ENCODE measurements at places on chromosomes 12 and 14.

- DNase-seq, result no peak
Observed at GRCh38 chr12:100303831-100304230, 36.9 kb downstream of the SCYL2 start.

DNA sequence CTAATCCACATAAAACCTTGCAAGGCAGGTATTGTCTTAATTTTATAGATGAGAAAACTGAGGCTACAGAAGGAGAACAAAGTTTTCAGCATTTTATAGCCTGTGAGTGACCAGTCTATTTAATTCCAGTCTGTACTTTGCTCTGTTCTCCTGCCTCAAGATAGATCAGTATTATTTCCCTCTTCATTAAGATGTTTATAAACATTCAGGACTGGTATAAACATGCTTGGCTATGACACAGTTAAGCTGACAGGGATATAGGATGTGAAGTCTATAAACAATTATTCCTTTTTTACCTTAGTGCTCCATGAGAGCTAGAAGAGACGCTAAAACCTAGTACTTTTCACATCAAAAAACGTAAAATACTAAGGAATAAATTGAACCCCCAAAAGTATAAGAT is 287.3 kb downstream of the RAD51B start:
- DNase-seq, result no peak

DNA sequence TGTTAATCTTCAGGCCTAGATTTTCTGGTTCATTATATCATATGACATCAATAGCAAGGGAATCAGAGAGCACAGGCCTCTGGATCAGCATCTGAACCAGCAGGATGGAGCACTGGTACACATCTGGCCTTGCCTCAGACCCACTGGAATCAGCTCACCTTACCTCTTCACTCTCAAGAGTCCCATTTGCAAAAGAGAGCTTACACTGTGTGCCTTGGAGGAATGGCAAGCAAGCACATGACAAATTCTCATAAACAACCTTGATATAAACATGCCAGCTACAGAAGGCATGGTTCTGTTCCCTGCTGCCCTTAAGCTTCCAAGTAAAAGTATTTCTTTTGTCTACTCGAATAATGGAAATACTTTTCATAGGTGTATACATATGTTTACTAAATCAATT is 128.6 kb upstream of the CPM start:
- no peak for DNase-seq

- DNase-seq, result no peak
Observed at GRCh38 chr12:126772171-126772864, 1494.7 kb upstream of the TMEM132C start.

DNA sequence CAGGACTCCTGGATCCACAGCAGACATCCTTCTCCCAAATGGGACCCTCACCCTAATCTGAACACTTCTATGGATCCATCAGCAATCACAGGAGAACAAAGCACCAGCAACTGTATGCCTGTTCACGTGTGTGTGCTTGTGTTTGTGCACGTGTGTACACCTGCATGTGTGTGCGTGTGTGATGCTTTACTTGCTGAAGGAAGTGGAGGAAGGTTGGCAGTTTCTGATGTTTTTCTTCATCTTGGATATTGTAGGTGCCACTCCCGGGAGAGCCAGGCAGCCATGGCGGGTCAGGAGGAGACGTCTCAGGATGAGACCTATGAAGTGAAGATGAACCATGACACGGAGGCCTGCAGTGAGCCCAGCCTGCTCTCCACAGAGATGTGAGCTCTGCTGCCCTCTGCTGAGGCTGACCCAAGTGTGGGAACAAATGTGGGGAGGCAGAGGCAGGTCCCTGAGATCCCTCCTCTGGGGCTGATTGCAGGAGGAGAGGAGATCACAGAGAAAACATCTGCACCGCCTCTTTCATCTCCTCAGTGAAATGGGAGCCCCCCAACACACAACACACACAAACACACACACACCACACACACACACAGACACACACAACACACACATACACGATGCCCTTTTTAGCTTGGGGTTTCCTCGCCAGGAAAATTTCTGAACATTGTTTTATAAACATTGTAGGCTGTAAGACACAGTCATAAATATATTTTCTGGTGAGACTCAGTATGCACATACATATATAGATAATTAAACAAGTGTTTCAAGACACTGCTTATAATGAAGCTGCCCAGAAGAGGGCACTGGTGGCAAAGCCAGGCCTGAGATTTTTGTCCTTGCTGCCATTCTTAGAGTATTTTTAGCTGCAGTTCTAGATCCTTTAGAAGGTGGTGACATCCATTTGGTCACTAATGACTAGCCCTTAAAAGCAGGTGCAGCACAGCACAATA is 112.2 kb upstream of the FKBP4 start:
- DNase-seq, result no peak

GRCh38 chr14:74667758-74668157 is 45.1 kb downstream of the AREL1 start:
- no peak for DNase-seq

- no peak for DNase-seq
Observed at GRCh38 chr14:67653651-67654280, 20.7 kb downstream of the VTI1B start.

DNA sequence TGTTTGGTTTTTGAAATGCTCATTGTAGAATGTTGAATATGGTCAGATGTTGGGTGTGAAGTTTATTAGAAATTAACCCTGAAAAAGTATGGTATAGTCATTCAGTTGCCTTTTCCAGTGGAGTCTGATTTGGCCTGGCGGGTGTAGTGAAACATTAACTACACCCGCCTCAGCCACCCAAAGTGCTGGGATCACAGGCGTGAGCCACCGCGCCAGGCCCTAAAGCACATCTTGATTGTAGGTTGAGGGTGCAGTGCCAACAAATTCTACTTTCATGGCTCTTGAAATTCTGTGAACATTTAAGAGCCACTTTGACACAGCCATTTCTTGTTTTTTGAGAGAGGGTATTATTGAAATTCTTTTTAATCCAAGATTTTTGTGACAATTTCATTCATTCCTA is 624.9 kb downstream of the DIO2 start:
- no peak for DNase-seq

DNA sequence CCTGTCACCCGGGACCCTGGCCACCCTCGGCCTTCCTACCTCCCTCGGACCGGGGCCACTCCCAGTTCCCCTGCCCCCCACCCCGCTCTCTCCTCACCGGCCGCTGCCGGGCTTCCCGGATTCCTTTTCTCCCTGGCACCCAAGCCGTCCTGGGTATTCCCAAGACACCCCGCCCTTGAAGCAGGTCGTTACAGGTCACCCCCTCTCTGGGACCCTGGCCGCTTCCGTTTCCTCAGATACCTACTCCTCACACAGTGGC is 493 bp downstream of the NUMB start:
- no peak for DNase-seq

DNA sequence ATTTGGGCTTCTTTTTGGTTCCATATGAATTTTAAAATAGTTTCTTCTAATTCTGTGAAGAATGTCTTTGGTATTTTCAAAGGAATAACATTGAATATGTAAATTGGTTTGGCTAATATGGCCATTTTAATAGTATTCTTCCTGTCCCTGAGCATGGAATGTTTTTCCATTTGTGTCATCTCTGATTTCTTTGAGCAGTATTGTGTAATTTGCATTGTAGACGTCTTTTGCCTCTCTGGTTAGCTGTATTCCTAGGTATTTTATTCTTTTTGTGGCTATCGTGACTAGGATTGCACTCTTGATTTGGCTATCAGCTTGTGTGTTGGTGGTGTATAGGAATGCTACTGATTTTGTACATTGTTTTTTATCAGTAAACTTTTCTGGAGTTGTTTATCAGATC is 601.9 kb downstream of the SNAPC1 start:
- DNase-seq, result no peak

GRCh38 chr14:64089920-64090319 is 204.3 kb downstream of the ESR2 start:
- DNase-seq, result no peak

All from NCI-H2081 treated with DMSO at 0.1 percent for 48 hours (cell line).